RPMI7951 (cell line): ENCODE measurements at places on chromosomes 16 and 17. TPM values are rescaled to one million over a fixed set of nuclear protein-coding genes. Genes with fewer than 3 reads are reported as not detected.
A peak's percentile ranks its signal among the peaks of the same experiment; 100 is the strongest.

Gene TBC1D3L
- total RNA-seq = 1.5 and 2.8 TPM in 2 replicates

Gene SPAG5
- 84.1 and 90.9 TPM in 2 replicates for total RNA-seq

Gene SOST
- total RNA-seq = not detected in 2 replicates

Gene C16orf89
- total RNA-seq = not detected in 2 replicates

DNA sequence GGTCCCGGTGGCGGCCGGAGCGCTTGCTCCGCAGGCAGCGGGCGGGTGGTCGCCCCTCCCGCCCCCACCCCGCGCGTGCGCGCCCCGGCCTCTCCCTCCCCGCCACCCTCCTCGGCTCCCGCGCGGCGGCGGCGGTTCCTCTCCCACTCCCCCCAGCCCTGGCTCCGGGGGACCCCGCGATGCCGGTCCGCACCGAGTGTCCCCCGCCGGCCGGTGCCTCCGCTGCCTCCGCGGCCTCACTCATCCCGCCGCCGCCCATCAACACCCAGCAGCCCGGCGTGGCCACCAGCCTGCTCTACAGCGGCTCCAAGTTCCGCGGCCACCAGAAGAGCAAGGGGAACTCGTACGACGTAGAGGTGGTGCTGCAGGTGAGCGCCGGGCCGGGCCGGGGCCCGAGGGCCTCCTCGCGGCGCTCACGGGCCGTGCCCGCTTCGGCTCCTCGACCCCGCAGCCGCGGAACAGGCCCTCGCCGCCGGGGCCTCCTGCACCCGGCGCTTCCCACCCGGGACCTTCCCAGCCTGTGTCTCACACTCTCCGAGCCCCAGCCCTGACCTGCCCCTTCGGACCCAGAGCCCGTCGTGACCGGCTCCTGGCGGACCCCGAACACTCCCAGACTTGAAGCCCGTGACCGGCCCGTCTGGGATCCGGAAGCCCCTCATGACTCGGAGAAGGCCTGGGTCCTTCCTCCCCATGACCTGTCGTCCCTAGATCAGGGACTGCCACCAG, 490 bp downstream of the GID4 start:
- DNase-seq = peak; percentile 20

- DNase-seq = peak; percentile 31
Observed at GRCh38 chr16:50386139-50386538, 17.4 kb upstream of the BRD7 start.

GRCh38 chr17:51014129-51014528, 106.5 kb downstream of the SPAG9 start:
- DNase-seq = no peak

- no peak for DNase-seq
Observed at GRCh38 chr16:50583211-50583610, 35.0 kb downstream of the NKD1 start.

GRCh38 chr16:24749310-24749709, 19.9 kb downstream of the TNRC6A start:
- DNase-seq = no peak

DNA sequence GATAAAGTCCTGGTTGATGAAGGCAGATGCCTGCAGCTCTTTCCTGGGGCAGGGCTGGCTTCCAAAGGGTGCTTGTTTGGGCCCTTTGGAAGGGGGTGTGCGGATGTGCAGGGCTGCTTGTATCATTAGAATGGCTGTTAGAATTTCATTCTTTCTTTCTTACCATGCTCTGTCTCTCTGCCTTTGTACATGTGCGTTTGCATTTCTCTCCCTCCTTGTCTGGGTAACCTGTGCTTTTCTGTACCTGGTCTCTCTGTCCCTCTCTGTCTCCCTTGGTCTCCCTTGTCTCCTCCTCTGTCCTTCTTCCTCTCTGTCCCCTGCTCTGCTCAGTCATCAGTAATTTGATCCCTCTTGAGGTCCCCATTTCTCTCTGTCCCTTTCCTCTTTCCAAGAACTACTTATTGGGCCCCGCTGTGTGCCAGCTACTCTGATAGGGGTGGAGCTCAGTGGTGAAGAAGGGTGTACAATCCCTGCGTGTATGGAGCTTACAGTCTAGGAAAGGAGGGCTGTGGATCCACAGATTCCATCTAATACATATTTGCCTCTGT, 69.3 kb downstream of the PLCG2 start:
- DNase-seq = no peak

- DNase-seq = peak; percentile 95
Observed at GRCh38 chr17:17151962-17152361, 54.2 kb downstream of the PLD6 start.

DNA sequence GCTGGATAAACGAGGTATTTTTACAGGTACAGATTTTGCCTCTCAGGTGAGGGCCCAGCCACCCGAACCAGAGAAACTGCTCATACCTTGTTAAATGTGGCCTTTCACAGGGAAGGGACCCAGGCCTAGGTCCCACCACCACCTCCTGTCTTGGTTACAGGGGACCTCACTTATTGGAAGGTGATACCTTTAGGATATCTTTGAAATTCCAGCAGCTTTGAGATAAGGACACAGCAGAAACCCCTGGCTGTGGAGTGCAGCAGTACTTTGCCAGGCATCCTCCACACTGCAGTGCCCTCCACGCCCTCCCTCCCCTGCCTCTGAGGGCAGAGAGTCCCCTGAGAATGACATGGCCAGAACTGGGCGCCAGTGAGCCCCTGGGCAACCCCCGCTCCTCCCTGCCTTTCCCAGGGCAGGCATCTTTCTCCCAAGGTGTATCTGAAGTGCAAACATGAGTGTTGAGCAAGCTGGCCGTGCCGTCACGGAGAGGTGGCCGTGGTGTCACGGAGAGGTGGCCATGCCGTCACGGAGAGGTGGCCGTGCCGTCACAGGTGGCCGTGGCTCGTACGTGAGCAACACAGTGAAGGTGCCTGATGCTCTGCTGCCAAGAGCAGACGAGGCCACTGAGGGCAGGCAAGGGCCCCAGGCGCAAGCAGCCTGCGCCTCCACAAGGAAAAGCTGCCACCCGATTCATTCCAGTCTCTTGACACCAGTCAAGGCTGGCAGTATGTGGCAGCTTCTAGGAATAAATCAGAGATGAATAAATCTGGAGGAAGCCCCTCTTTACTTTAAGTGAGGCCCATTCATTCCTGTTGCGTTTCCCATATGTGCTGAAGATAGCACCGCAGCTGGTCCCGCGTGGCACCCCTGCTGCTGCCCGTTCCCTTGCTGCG, 134.5 kb upstream of the CHMP6 start:
- no peak for DNase-seq
